PC-3 (cell line): ENCODE measurements at places on chromosomes 2 and 18. TPM values are rescaled to one million over a fixed set of nuclear protein-coding genes. Genes with fewer than 3 reads are reported as not detected.

PLGLB1 gene
- total RNA-seq = 0.62 and 2.9 TPM in 2 replicates

WNT10A gene
- 0.40 and 3.3 TPM in 2 replicates for total RNA-seq

GPR35 gene
- 2.4 and 5.2 TPM in 2 replicates for total RNA-seq

TMEM237 gene
- total RNA-seq = 32.8 and 39.0 TPM in 2 replicates

ACMSD gene
- total RNA-seq = not detected in 2 replicates

CRACDL gene
- total RNA-seq = 0.40 TPM in 1 of 2 replicates, not detected in the other

GRCh38 chr18:78875016-78875777 lies 104.4 kb upstream of the SALL3 start:
- peak; percentile 39 for DNase-seq

DNA sequence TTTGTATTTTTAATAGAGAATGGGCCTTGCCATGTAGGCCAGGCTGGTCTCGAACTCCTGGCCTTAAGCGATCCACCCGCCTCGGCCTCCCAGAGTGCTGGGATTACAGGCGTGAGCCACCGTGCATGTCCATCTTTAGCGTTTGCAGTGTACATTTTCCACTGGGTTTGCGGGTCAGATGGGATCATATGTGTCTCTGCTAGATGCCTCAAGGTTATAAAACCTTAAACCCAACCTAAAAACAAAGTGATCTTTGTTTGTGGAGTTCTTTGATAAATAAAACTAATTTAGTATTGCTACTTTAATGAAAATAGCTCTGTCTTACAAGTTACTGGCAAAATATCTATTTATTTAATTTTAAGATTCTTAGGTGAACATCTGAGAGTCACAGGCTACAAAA lies 13.1 kb upstream of the ALPG start:
- DNase-seq = no peak

- DNase-seq = no peak
Observed at GRCh38 chr2:48059975-48060374, 153.7 kb upstream of the FBXO11 start.

- no peak for DNase-seq
Observed at GRCh38 chr2:128501006-128501690, 182.5 kb upstream of the HS6ST1 start.

GRCh38 chr18:37230768-37231167 lies 334.8 kb downstream of the CELF4 start:
- no peak for DNase-seq

DNA sequence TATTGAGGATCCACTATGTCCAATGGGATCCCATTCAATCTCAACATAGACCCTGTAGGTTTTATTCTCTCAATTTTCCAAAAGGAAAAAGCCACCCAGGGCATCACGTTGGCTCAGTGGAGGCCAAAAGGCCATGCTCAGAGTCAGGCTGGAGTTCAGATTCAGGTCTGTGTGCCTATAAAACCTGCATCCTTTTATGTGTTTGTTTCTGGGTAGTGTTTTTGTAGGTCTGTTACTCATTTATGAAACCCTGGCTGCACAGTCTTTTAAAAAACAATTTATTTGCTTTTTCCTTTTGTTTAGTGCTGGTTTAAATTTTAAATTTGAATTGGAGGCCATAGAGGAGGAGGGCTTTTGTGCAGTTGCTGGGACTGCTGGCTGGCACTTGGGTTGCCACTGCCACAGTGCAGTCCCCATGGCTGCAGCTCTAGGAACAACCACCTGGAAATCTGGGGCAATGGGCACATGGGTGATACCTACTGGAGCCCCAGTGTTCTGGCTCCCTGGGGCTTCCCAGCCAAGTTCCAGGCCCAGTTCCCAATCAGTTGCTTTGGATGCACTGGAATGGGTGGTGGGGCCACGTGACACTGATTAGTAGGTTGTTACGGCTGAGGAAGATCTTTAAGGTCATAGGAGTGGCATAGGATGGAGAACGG lies 31.3 kb downstream of the IL1R2 start:
- no peak for DNase-seq

DNA sequence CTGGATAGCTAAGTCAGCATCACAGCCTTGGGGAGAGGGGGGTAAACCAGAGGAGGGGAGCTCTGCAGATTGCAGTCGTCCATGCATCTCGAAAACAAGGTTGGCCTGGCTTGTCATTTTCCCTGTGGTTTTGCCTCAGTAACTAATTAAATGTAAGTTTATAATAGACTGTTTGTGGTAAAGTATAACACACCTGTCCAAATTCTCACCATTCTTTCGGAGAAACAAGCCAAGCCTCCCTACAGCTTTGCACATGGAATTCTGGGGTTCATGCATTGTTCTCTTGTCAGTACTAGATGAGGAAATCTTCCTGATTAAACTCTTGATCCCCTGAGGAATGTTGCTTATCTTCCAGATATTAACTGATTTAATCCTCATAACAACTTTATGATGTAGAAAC lies 1065.2 kb upstream of the FAM98A start:
- DNase-seq = no peak

DNA sequence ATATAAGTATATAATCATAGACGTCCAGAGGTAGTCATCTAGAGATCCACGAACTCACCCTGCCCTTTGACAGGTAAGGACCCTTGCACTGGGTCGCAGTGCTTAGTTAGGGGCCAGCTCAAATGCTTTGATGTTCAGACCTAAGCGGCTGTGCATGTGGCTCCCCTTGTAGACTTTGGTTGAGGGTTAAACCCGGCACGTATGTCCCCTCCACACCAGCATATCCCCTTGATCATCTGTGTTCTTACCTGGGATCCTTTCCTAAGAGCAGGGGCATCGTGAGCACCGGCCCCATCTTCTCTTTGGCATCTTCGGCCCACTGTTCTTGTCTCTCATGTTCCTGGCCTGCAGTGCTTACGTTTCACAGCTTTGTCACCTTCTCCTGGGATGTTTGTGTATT lies 31.4 kb downstream of the GRHL1 start:
- no peak for DNase-seq

- no peak for DNase-seq
Observed at GRCh38 chr18:7382328-7383001, 151.6 kb downstream of the LRRC30 start.
